ENCODE measurements at places on chromosomes 4 and X.

DNA sequence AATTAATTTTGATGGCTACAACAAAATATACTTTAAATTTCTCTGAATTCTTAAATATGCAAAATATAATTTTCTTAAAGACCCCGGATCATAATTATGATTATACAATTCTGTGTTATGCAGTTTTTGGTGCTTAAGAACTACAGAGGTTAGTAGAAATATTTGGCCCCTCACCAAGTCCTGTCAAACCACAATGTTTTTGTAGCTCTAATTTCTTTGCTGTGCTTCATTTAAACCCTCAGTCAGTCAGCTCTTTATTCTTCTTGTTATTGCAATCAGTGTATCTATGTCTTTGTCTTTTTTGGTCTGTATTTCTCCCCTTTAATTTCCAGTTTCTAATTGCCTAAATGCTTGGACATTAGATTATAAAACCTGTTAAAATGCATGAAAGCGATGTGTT lies 186.1 kb downstream of the CAMK2D start:
- no peak for DNase-seq

- no peak for DNase-seq
Observed at GRCh38 chr4:30882443-30882842, 162.3 kb downstream of the PCDH7 start.

DNA sequence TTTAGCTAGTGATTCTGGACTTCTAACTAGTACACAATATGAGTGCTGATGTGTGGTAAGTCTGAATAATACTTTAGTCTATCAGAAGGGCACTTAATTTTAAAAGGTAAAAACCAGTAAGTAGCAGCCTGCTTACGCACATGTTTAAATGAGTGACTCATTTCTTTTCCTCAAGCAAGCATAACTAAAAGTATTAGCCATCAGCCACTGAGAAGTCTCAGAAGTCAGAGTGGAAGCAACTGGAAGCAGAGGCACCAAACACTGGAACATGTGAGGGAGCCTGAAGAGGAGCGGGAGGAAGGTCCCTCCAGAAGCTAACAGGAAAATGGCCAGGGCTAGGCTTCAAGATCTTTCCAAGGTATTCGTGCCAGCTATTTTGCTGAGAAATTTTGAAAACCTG lies 257.7 kb downstream of the RAPGEF2 start:
- DNase-seq, result no peak

- no peak for DNase-seq
Observed at GRCh38 chr4:15897577-15897976, 41.0 kb downstream of the FGFBP1 start.

GRCh38 chrX:18424482-18425198 lies 768 bp upstream of the CDKL5 start:
- no peak for DNase-seq

DNA sequence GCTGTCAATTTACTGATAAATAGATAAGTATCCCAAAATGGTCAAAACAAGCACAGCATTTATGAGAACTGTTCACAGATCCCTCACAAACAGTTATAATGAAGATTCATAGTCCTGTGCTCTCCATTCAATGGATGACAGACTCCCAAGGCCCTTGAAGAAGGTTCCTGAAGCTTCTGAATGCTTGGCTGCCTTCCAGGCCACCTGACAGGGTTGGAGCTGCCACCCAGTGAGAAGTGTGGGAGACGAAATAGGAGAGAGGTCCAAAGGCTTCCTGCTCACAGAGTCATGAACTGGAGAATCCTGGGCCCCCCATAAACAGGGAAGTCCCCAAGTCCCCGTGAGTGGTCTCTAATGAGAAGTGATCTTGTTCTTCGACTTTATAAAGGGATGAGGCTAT lies 26.0 kb upstream of the ANXA3 start:
- DNase-seq, result no peak

DNA sequence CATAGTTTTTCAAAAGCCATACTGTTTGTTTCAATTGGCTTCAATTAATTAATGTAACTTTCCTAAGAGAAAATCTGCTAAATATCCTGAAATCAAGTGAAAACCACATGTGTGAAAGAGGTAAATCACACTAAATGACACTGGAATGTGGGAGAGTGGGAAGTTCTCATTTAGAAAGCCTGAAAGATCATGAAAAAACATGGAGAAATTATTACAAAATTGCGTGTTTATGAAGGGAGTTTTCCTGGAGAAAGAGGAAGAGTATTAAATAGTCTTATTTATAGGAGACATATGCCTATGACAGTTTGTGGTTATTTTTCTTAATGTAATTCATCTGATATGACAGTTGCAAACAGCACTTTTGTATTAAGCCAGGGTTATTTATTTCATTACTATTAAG lies 183.7 kb downstream of the DKK2 start:
- no peak for DNase-seq

- peak; percentile 2 for DNase-seq
Observed at GRCh38 chr4:74932832-74933561, at the start of gene PARM1. Gene PARM1, plus strand, starts transcription at chr4:74933116. Its CDS starts 212 bp downstream, at chr4:74933328.

GRCh38 chr4:17623451-17624001 lies 9.1 kb downstream of the MED28 start:
- DNase-seq, result no peak

GRCh38 chr4:102324730-102325129 lies 20.6 kb downstream of the SLC39A8 start:
- DNase-seq, result no peak

DNA sequence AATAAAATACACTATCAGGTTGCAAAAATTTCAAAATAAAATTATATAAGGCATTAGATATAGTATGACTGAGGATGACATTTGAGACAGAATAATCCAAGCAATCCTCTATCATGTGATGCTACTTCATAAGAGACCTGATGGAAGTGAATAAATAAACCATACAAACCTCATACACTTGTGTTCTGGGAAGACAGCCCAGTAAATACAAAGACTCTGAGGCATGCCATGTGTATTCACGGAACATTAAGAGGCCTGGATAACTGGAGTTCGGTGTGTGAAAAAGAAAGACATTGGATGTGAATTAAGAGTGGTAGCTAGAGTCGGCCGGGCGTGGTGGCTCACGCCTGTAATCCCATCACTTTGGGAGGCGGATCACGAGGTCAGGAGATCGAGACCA lies 364.2 kb downstream of the ADAM29 start:
- no peak for DNase-seq

GRCh38 chr4:152734015-152734698 lies 45.4 kb downstream of the TIGD4 start:
- no peak for DNase-seq

DNA sequence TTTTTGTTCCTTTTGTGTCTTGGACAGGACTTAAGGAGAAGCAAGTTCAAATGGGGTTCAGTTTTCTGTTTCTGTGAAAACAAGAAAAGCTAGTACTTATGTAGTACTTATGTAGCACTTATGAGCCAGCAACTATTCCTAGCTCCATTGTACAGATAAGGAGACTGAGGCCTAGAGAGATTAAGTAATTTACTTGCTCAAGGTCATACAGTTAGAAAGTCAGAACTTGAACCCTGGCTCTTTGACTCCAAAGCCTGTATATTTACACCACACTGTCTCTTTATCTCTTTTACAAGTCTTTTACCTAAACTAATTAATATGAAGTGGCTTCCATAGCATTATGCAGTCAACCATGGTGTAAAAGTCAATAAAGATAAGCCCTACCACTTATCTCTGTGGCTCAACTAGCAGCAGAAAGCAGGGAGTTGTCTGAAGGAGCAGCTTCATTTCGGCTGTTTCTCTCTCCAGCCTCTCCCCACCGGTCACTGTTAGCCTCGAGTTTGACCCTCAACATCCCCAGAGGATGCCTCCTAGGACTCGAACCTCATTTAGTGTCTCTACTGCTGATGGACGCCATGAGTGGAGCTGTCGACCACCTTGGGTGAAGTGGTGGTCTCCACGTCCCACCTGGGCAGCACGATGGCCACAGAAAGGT lies 209.9 kb downstream of the SHROOM3 start:
- DNase-seq, result no peak

- DNase-seq, result no peak
Observed at GRCh38 chr4:155047755-155048154, 160.7 kb upstream of the NPY2R start.

GRCh38 chr4:82044141-82044993 lies 329.4 kb downstream of the HNRNPD start:
- DNase-seq, result no peak

DNA sequence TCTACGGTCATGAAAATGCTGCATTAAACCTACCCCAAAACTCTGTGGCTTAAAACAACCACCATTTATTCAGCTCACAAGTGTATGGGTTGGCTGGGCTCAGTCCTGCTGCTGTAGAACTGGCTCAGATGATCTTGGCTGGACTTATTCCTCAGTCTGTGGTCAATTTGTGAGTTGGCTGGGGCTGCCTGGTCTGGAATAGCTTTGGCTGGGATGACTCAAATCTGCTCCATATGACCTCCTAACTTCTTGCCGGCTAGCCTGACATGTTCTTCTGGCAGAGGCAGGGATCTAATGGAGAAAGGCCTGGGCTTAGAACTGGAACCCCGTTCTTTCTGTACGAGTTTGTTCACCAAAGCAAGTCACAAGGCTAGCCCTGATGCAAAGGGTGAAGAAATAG lies 71.7 kb downstream of the CFAP299 start:
- DNase-seq, result no peak

All from activated CD8-positive, alpha-beta memory T cell treated with anti-CD3 and anti-CD28 coated beads for 1 hour (primary cell).